ENCODE measurements at places on chromosomes 5 and 9.

- DNase-seq = no peak
Measured at GRCh38 chr9:137402746-137403145, 20.2 kb downstream of the EXD3 start.

GRCh38 chr5:3365501-3366215, 230.0 kb upstream of the IRX1 start:
- no peak for DNase-seq

- DNase-seq = no peak
Measured at GRCh38 chr5:126309860-126310259, 113.3 kb upstream of the GRAMD2B start.

- DNase-seq = no peak
Measured at GRCh38 chr5:60248901-60249300, 355.4 kb upstream of the PDE4D start.

GRCh38 chr9:83430681-83431080, 107.5 kb downstream of the FRMD3 start:
- DNase-seq = no peak

DNA sequence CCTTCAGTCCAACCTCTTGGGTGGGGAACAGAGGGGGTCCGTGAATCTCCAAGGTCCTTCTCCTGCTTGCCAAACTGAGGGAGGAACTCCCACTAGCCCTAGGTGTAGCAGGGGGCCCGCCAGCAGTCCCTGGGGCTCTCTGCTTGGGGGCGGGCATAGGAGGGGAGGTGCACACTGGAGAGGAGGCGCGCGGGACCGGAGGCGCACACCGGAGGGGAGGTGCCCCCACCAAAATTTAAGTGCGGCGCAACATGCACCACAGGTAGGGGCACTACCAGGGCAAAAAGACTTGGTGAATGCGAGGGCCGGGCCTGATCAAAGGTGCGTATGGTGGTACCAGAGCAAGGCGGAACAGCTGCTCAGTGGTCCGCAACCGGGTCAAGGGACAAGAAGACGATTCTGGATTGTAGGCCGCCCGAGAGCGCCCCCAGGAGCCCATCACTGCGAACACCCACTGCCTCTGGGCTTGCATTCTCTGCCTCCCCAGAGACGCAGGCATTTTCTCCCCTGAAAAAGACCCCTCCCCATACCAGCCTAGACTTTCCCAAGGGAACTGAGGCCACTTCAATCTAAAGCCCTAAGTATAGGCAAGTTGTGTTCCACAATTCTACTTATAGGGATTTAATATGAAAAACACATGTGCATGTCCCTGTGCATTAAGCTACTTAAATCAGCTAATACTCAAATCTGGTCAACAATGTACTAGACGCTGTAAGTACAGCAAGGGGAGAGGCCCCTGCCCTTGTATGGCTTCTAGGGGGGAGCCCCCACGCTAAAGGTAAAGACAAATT, 50.6 kb downstream of the TGFBI start:
- DNase-seq = no peak

DNA sequence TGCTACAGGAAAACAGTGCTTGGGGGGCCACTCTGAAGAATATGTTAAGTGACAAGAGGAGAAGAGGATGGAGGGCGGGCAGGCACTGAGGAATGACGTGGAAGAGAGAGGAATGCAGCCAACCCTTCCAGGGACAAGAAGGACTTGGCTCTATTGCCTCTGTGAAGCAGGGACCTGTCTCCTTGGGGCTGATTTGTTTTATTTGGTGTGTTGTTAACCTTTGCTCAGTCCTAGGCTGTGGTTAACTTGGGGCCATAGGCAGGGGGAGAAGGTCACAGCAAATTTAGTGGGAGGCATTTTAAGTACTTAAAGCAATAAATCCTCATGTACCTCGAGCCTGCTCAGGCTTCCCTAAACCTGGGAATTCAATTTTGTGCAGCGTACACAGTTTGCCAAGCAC, 39.9 kb downstream of the KIF4B start:
- DNase-seq = no peak

DNA sequence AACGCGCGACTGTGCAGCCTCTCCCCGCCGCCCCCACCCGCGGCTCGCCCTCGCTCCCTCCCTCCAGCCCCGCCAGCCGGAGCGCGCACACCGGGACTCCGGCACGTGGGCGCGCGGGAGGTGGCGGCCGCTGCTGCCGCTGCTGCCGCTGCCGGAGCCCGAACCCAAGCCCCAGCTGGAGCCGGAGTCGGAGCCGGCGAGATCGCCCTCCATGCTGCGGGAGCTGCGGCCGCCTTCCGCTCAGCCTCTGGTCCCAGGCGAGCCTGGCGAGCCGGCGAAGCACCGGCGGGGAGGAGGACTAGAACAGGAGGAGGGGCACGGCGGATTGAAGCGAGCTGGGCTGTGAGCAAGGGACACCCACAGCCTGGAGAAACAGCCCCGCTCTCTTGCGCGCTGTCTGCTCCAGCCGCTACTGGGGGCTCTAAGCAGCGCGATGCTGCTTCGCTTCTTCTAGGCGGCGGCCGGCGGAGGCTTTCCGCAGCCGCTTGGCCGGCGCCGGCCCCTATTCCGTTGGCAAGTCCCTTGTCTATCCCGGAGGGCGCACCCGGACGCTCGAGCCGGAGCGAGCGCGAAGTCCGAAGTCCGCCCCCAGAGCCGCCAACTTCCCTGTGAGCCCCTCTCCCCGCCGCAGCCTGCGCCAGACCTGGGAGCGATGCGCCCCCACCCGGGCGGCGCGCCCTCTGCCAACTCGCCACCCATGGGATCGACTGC, 598.7 kb upstream of the SGCD start:
- peak; percentile 38 for DNase-seq

DNA sequence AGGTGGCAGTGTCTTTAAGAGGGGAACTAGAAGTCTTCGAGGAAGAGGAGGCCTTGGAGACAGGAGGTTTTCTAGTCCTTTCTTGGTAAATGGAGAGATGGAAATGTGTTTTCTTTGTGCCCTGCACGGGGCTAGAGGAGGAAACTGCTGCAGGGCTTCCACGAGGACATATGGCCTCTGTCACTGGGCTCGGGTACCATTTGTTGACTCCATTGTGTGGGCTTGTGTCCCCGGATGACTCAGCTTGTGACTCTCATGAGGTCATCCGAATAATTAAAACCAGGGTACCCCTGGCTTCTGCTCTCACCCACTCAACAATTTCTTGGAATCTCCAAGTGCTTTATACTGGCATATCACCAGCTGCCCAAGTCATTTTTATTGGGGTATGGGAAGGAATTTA, 261.7 kb downstream of the KIF4B start:
- no peak for DNase-seq

DNA sequence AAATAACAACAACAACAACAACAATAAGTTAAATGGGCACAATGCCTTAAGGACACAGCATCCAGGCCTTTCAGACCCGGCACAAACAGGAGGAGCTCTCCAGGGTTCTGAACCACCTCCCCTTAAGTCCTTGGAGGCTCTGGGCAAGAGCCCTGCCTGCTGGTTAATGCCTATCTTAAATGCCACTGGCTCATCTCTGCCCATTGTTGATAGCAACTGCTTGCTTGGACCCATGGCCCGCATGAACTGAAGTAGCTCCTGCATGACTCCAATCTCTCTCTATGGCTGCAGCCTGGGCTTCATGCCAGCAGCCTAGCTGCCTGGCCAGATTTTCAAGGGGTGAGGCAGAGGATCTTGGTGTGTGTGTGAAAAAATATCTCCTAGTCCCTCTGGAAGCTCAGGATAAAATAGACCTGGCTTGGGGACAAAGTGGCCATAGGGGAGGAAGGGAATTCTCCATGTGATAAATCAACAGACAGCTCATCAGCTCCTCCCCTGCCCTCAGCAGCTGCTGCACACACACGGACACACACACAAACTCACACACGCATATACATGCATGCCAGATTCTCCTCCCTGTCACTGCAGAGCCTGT, 27.4 kb downstream of the FAM219A start:
- peak; percentile 97 for DNase-seq

DNA sequence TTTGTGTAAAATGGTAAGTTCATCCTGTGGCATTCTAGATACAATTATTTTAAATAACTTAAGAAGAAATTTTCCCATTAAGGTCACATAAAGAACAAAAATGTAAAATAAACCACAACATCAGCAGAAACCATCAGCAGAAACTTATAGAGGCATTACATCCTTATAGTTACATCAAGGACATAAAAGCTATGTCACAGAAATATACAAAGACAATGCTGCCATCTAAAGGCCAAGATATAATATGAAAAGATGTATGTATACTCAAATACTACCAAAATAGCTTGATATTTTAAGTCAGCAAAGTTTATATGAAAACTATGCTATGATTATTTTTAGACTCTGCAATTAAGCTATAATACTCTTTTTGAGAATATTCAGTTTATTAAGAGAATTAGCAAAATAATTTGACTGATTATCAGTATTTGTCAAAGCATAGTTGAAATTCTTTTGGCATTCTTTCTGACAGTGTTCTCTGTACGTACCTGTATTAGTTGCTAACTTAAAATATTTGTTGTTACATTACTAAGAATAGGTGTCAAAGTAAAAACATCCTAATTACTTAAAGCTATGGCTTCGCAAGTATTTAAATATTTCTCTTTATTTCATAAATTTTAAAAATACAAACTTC, 36.2 kb downstream of the FBXL17 start:
- peak; percentile 23 for DNase-seq

DNA sequence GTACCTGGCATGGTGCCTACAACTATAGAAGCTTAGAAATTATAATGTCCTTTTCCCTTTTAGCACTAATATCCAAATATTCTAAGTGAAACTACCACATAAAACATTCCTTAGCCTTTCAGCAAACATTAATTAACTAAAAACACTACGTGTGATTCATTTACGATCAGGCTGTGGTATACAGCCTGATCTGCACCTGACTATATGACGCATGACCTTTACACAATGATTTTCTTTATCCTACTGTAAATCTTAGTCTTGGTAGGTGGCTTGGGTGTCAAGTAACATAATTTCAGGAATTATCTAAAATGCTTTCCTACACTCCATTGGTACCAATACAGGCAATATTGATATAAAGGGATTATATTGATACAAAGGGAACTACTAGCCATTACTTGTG, 686.7 kb downstream of the DTWD2 start:
- DNase-seq = no peak

DNA sequence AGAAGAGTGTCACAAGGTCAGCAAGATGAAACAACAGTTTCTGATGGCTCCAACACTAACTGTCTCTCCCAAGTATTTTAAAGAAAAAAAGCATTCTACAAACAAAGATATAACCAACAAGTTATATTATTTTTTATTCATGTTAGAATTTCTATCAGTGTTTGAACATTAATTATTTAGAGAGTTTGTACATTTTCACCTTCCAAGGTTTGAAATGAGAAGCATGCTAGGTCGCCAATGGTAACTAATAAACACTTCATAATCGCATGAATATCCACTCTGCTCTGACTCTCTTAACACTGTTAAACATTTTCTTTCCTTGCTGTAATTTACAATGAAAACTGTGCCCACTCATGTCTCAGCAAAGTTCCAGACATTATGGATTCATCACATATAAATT, 73.5 kb downstream of the PTCH1 start:
- DNase-seq = no peak

DNA sequence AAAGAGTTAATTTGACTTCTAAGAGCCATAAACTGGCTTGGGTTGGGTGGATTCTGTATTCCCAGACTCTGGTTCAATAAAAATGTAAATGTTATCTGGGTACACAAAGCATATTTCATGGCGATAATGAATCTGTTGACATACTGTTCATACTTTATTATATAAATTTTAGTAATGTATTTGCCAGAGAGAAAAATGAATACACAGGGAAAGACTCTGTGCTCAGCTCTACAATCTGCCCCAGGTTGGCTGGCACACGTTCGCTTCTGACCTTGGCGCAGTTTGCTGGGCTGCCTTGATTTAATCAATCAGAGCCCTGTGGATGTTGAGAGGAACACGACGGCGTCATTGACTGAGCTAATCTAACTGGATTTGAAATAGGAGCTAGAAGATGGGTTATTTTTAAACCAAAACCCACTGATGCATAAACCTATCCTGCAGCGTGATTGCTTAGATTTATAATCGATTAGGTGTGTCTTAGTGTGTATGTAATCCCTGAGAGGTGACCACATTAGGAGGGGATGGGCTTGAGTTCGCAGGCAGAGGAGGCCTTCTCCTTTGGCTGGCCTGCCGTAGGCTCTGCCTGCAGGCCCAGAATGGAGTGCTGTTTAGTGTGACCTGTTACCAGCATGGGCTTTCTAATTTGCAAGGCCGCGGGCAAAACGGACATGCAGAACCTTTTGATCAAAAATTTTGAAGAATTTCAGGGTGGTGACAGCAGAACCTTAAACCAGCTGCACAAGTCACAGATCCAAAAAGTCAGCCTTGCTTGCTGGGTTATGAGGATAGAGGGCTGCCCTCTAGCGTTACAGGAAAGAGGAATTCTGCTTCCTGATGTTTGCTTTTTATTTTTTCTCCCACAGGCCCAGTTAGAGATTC, 3.9 kb upstream of the ADCY2 start:
- DNase-seq = peak; percentile 5

- DNase-seq = no peak
Measured at GRCh38 chr5:38413696-38414095, 142.8 kb downstream of the LIFR start.

DNA sequence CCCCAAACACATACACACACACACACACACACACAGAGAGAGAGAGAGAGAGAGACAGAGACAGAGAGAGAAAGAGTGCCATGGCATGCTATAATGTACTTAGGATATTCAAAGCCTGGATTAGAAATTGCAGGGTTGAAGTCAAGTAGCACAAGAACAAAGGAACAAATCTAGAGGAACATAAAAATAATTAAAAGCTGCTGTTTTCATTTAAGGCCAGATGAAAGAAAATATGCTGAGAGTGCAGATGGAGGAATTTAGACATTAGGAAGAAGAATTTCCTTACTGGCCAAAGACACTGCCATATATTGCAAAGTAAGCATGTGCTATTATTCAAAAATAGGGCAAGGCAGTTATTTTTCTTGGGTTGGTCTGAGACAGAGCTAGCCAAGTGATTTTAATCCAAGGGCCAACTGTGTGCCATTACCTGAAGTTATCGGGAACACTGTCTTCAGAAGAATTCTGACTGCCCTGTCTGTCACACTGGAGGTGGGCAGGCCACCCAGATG, 31.7 kb downstream of the HSD17B3 start:
- no peak for DNase-seq

GRCh38 chr5:120936652-120937051, 472.6 kb downstream of the PRR16 start:
- no peak for DNase-seq

- no peak for DNase-seq
Measured at GRCh38 chr5:98490348-98490747, 283.1 kb upstream of the RGMB start.

DNA sequence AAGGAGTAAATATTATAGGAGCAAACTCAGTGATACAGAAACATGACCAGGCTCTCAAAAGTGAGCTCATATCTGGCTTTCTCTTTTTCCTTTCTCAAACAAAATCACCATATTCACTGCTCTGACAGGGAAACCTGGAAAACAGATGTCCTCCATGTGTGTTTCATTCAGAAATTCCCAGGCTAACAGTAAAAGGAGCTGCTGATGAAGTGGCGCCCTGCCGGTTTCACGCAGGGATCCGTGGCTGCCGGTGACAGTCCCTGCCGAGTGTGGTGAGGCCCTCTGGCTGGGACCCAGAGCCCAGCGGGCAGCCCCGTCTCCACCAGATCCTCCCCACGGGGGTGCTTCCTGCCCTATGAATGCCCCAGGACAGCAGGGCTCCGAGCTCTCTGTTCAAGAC, 208.1 kb downstream of the GNA14 start:
- peak; percentile 11 for DNase-seq
